ENCODE measurements at places on chromosomes 11 and 22.

DNA sequence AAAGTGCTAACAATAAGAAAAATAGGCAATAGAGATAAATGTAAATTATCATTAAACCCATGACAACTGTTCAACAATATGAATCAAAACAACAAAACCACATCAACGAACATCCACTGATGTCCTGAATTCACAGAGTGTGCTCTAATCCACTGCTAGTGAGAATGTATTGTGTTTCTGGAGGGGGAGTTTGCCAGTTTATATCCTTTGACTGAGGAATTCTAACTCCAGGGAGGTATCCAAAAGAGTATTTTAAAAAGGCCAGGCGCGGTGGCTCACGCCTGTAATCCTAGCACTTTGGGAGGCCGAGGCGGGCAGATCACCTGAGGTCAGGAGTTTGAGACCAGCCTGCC lies 1.7 kb upstream of the WEE1 start:
- no peak for DNase-seq

DNA sequence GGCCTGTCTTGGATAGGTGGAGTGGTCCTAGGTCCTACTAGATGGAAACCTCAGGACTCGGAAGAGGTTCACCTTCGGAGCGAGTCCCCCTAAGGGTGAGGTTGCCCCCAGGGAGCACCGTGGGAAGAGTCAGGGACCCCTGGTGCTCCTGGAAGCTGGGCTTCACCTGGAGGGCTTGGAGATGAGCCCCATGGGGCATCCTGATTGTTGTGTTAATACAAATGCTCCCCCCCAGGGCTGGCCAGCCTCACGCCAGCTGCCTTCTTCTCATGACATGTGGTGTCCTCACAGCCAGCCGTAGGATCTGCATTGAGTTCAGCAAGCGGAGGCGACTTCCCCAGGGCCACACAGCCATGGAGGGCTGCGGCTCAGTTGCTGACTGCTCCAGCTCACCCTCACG lies 1487.5 kb downstream of the BRD1 start:
- no peak for DNase-seq

- DNase-seq = no peak
Observed at GRCh38 chr22:37970864-37971263, 13.5 kb downstream of the SOX10 start.

GRCh38 chr11:14359501-14360031 lies 583 bp upstream of the RRAS2 start:
- DNase-seq = no peak

DNA sequence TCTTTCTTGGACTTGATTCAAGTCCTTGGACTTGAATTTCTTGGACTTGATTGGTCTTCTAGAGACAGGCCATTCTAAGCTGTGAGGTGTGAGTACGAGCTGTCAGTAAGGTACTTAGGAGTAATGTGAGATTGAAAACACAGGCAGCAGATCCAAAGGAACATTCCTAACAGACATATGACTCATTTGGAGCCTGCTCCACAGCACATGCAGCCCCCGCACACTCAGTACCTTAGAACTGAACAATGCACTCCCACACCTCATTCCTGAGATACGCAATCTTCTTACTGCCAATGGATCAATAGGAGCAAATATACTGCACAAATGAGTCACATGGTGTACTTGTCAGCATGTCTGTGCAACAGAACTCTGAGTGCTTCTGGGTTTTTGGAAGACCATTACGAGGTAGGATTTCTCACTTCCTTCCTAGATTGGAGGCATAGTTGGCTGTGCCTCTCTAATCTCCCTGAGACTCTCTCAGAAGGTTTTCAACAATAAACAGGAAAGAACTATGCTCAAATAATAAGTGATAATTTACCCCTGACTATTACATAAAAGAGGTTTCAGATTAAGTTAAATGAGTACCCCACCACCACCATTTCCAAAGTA lies 243.1 kb downstream of the KCNA4 start:
- peak; percentile 25 for DNase-seq

DNA sequence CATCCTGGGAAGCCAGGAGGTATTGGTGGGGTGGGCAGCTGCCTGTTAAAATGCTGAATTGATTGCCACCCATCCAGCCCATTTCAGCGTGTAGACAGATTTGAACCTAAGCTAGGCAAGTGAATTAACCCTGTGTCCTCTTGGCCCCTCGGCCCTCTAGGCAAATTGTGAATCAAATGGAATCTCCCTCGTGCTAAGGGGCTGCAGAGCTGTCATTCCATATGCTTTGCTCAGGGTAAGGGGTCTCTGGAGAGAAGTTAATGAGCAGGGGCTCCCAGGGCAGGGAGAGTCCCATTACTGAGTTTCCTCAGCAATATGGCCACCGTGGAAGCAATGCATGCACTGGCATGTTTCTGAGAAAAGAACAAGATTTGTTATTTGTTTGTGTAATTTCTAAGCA lies 117.7 kb upstream of the RCN1 start:
- no peak for DNase-seq

DNA sequence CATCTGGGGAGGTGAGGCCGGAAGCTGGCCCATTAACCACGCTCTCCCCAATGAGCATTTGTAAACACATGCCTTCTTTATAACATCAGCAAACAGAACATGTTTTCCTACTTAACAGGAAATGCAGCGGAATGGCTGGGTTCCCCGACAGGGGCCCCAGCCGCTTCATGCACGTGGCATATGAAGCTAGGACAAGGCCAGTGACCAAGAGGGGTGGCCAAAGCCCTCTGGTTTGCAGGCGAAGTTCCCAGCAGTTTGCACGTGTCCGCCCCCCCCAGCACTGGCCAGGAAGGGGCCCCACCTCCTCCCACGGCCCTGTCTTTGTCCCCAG lies 38.7 kb upstream of the LINC01488 start:
- peak; percentile 60 for DNase-seq

DNA sequence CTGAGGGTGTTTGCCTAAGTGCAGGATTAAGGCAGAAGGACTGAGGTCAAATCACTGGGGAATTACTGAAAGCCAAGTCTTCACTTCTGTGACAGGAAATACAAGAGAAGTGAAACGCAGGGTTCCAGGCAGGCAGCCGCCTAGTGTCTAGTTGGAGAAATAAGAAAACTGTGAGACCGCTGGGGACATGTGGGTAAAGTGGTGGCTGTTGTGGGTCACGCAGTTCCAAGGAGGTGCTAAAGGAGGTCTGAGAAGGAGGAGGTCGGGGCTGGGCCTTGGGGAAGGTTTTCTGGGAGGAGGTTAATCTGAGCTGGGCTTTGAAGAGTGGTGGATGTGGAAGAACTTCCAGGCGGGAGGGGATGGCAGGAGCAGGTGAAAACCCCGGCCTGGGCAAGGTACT lies 11.2 kb downstream of the MCM5 start:
- no peak for DNase-seq

DNA sequence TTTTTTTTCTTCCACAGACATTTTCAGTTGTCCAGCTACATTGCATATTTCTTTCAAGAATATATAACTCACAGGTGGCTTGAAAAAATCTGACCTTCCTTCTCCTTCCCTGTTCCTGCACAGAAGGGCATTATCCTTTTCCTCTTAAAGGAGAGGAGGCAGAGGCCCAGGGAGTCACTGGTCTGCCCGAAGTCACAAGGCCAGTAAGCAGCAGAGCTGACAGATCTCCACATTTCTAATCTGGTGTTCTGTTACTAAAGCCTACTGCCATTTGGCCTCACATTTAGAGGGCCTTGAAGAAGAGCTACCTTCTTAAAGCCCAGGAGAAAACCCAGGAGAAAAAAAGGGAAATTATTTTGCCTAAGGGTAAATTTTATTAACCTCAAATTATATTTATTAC lies 12.3 kb downstream of the ENDOD1 start:
- no peak for DNase-seq

DNA sequence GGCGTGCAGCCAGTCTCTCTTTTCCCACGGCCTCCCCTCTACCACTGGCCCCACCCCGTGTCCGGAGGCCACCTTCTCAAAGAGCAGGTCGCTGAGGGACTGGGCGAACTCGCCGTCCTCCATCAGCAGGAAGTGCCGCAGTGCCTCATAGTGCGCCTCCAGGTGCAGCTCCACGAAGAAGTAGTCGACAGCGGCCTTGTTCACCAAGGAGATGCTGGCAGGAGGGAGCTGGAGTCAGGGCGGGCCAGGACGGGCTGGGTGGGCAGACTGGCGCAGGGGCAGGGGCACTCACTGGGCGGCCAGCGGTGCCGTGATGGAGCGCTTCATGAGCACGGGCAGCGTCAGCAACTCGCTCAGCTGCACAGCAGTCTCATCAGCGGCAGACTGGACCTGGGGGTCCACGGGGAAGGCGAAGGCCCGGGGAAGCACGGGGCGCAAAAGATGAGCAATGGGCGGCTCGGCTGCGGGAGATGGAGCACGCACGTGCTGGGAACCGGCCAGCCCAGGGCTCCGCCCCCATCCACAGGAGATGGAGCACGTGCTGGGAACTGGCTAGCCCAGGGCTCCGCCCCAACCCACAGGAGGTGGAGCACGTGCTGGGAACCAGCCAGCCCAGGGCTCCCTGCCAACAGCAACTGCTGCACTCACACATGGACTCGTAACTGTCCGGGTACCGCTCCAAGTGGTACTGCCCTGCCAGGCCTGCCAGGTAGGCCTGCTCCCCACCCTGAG lies 18.4 kb downstream of the SELENOO start:
- DNase-seq = peak; percentile 89

GRCh38 chr11:111081021-111081511 lies 164.5 kb upstream of the POU2AF2 start:
- DNase-seq = no peak

- DNase-seq = no peak
Observed at GRCh38 chr22:49063545-49063890, 764.2 kb downstream of the BRD1 start.

GRCh38 chr11:24585192-24585591 lies 88.3 kb downstream of the LUZP2 start:
- no peak for DNase-seq

DNA sequence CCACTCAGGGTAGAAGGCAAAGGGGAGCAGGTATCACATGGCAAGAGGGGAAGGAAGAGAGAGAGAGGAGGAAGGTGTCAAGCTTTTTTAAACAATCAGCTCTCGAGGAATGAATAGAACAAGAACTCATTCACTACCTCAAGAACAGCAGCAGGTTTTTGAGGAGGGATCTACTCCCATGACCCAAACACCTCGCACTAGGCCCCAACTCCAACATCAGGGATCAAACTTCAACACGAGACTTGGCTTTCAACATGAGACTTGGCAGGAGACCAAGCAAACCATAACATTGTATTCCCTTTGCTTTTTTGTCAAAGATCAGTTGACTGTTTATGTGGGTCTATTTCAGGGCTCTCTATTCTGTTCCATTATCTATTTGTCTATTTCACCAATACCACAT lies 26.9 kb upstream of the APOBEC3A start:
- no peak for DNase-seq

DNA sequence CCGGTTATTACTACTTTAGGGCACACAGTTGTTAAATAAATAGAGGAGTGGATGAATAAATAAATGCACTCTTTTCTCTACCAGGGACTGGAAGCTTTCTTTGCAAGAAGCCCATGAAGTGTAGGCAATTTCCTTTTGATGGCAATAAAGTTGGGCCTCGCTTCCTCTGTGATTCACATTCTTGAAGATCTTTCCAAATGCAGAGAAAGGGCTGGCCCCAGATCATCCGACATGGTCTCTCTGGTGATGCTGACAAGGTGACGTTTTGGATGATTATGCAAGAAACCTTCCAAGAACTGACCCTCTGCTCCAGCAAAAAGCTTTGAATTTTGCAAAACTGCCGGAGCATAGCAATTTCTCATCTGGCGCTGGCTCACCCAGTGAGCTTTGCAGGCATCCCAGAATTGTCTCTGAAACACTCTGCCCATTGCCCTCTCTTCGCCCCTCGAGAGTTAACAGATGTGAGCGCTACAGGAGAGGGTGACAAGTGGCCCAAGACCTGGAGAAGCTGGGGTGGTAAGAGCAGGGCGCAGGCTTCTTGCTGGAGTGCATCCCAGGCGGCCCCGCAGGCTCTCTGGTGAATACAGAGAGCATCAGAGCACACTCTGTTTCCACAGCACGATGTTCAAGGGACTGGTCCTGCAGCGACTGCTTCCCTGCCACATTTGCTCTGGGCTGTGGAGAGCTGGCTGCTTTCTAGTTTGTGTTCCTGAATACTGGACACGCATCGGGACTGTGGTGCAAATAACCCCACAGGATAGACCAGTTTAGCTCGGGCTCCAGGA lies 11.5 kb upstream of the IFT27 start:
- no peak for DNase-seq

- no peak for DNase-seq
Observed at GRCh38 chr11:39236916-39237315, 2222.5 kb downstream of the LRRC4C start.

DNA sequence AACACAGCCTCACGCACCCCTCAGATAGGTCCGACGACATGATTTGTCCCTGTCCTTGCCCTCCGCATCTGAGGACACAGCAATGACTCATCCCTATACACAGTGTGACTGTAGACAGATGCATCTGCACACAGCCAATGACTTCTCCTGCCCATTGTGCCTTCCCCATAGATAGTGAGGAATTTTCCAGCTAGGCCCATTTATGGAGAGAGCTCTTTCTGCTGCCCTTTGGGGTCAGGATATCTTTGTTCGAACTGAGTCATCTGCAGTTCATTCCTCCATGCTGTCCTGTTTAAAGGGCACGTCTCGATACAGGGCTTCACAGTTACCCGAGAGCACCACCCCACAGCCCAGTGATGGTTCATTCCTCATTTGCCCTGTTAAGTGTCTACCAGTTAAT lies 96.7 kb downstream of the LARGE1 start:
- no peak for DNase-seq

DNA sequence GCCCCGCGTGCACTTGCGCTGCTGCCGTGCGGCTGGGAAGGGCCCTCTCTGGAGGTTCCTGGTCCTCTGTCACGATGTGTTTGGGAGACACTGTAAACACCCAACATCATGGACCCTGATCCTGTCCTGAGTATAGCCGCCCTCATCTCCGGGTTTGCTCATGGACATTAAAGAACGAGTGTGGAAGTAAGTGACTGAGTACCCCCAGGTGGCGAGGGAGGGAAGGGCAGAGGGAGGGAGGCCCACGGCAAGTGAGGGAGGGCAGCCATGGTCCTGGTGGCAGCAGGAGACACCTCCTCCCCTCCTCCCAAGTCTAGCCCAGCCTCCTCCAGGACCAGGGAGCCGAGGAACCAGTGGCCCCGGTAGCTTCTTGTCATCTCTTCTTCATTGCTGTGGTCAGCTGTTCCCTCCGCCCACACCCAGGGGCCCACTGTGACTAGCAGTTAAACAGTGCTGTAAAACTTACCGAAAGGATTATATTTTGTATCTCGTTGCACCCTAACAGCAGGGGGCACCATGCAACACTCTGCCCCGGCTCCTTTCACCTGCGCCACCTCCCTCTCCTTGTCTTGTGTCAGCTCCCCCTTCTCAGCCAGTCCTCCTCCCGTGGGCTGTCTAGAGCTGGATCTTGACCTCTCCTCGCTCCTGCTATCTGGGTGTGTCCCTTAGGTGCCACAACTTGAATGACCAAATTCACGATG lies 566.5 kb upstream of the B3GAT1 start:
- no peak for DNase-seq

DNA sequence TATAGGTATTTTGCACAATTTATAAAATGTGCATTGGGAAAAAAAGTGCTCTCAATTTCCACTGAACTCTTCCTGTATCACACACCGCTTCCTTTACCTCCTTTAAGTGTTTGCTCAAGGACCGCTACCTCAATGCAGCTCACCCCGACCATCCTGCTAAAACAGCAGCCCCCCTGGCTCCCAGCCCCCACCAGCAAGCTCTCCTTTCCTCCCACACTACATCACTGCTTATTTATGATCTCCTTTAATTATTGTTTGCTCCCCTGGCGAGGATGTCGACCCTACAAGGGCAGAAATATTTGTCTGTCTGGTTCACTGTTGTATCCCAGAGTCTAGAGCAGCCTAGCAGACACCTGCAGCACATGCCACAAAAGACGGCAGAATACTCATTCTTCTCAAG lies 10.0 kb downstream of the SHANK2 start:
- no peak for DNase-seq
